Stimulated activated CD4-positive, alpha-beta T cell treated with anti-CD3 and anti-CD28 coated beads, Interleukin-1b, Interleukin-23, amount 100 ng/mL, for 1 hour (primary cell): ENCODE measurements at places on chromosomes 11 and 22.

DNA sequence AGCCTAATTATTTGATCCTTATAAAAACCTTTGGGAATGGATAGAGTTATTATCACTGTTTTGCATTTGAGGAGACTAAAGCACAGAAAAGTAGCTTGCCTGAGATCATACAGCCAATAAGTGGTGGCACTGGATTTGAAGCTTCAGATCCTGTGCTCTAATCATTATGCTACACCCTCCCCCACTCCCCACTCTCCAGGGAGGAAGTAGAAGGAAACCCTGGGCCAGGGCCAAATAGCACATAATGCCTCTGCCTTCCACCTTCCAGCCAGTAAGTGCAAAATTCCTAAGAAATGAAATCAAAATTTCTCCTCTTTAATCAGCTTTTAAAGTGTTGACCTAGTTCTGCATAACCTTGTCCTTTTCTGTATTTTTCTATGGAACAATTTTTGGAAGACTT lies 61.6 kb downstream of the SIK2 start:
- DNase-seq = no peak

- DNase-seq = no peak
Measured at GRCh38 chr11:6258141-6258540, 1.5 kb upstream of the CCKBR start.

GRCh38 chr11:36146437-36146836 lies 142.8 kb downstream of the COMMD9 start:
- no peak for DNase-seq

GRCh38 chr11:109071712-109072524 lies 350.1 kb upstream of the C11orf87 start:
- no peak for DNase-seq

DNA sequence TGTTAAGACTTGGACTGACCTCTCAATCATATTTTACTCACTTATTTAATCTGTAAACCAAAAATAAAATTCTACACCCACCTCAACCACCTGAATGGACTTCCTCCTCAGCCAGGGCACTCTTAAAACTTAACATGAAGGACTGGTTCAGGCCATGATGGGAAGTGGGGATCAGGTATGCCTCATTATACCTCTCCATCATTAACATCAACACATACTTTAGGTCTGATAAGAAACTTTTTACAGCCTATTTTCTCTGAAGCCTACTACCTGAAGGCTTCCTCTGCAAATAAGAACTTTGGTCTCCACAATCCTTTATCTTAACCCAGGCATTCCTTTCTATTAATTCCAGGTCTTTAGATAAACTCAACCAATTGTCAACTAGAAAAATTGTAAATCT lies 390.0 kb downstream of the AASDHPPT start:
- DNase-seq = no peak

DNA sequence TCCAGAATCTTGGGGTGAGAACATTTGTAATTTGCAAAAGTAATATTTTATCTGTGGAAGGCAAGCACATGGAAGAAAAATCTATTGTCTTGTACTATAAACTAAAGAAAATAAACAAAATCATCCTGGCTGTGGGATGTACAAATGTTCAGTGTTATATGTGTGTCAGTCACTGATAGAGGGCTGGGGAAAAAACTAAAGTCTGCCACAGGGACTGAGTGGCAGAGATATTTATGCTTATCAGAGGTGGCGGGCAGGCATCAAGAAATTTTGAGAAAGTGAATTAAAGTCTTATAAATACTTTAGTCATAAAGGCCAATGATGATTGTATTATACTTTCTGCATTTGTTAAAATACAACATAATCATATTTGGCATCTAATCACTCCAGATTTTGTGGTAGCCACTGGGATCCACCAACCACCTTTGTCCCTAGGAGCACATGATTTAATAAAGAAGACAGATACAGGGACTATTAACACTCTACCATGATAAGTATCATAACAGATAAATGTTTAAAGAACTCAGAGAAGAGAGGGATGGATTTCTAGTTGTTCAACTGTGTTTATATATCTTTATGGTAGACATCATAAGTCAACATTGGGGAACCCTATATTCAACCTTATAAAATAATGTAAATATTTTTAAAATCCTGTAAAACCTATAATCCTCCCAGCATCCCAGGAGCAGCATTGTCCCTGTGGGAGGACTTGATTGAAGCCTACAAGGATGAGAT lies 2.6 kb upstream of the ENDOD1 start:
- no peak for DNase-seq

GRCh38 chr22:45673482-45674175 lies 2.0 kb downstream of the ATXN10 start:
- DNase-seq = no peak

DNA sequence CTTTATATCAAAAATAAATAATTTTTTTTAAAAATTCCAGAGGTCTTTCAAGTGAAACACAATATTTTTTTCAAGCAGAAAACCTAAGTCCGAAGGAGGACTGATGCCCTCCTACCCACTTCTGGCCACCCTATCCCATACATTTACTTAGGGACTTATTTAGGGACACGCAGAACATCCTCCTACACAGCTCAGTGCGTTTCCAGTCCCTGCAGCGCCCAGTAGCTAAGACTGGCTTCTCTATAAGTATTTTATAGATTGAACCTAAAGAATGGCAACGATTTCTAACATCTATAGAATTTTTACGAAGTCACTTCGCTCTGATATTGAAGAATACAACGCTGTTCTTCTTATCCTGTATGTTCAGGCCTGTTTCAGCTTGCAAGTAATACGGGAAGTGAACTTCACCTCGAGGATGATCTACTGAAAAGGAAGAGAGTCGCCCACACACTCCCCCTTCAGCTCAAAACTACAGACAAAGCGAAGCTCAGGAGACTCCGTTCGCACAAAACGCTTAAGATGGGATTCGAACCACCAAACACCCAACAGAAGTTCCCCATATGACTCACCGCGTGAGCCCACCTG lies 328 bp downstream of the CHEK2 start:
- DNase-seq = no peak

- DNase-seq = no peak
Measured at GRCh38 chr11:1765871-1766718, 2.4 kb upstream of the CTSD start.

DNA sequence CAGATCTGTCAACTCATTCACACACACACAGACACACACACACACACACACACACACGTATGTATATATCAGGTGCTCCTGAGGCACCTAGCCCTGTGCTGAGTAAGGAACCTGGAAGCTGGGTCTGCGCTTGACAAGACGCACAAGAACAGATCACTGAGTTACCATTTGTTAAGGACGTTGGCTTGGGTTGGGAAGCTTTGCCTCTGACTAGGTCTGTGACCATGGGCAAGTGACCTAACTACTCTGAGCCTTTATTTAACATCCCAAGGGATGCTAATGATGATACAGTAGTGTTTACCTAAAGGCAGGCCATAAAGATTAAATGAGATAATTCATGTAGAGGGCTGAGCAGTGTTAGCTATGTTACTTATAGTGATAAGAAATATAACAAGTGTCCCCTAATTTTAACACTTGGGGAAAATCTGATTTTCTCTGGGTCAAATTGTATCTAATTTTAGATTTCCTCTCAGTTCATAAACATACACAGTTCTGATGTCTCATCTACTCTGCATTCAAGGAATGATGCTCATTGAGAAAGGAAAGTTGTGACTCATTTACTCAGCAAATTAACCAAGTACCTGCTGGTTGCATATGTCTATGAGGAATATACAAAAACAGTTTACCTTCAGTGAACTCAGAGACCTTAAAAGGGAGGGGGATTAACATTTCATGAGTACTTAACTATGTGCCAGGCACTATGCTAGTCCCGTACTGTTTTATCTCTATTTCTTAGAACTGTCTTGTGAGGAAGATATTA lies 13.6 kb downstream of the RNF185 start:
- DNase-seq = no peak

DNA sequence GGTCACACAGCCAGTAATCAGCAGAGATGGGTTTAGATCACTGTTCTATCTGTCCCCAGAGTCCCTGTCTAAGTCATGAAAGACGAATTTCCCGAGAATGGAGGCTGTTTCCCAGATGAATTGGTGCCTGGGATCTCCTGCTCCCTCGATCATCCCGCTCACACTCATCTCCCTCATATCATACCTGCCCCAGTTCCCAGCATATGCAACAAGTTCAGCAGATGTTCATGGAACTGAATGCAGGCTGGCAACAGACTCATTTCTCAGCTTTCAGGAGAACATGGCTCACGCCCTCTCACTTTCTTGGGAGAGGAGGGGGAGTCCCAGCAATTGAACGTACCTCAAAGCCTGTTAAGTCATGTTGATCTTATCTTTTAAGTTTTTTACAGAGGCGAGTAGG lies 22.1 kb downstream of the CD6 start:
- DNase-seq = no peak

DNA sequence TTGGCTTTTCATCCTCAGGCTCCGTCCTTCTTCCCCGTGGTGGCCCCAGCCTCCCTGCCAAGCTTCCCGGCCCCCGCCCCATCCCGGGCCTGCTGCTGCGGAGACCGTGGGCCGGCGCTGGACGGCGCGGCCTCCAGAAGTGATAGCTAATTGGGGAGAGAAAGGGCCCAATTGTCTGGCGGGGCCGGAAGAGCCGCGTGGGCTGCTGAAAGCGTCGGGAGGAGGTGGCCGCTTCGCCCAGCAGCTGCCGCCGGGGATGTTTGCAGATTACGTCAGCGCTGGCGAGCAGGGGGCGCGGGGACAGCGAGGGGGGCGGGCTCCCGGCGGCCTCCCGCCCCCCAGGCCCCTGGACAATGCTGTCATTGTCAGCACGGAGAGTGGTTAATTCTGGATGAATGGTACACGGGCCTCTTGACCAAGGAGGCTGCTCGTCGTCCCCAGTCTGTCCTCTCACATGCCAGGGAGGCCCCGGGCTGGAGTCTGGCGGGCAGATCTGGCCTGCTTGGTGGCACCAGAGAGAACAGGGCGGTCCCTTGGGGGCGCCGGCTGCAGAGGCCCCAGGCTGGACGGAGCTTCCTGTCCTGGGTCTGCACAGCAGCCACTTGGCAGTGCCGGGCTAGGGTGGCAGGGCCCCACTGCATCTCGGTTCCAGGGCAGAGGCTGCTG lies 1.6 kb downstream of the SMIM38 start:
- DNase-seq = no peak

DNA sequence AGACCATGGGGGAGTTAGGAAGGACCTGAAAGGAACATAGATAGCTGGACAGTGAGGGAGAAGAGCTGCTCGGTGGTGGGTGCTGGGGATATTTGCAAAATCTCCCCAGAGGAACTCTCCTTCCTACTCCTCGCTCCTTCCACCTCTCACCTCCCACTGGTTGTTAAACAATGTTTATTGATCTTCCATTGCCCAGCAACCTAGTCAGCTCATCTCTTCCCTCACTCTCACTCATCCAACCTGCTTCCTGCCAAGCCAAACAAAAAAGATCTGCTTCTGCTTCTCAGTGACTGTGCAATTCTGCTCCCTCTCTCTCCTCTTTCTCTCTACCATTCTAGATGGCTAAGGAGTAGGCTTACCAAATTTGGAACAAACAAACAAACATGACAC lies 115.0 kb downstream of the SLC1A2 start:
- DNase-seq = no peak

GRCh38 chr22:35664955-35665587 lies 16.8 kb downstream of the APOL6 start:
- DNase-seq = no peak

DNA sequence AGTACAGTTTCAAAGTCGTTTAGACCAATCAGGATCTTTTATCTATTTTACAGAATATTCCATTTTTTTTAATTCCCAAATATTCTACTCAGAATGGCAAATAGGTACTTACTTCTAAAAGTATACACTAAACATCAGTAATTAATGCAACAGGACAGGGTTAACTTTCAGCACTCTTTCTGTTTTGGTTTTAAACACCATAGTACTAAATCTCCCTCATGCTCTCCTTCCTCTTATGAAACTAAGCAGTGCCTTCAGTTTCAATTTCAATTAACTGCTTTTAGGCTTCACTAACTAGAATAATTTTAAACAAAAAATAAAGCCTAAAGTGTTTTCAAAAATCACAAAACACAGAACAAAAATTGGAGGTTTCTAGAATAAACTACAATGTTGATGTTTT lies 57.9 kb downstream of the NOX4 start:
- DNase-seq = no peak

GRCh38 chr22:20131859-20132685 lies 468 bp downstream of the ZDHHC8 start:
- DNase-seq = no peak

DNA sequence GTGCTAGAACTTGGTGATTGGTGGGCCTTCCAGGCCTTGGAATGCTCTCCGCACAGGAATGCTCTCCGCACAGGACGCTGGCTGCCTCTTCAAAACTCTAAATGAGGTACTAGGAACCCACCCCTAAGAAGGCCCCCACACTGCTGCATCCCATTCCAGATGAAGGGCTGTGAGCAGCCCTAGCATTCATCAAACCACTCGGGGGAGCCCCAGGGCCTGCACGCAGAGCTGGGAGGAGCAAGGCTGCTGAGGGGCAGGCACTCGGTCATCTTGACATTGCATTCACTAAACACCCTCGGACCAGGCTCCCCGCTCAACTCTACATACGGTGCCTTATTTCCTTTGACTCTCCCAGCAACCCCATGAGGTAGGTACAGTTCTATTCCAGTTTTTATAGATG lies 49.2 kb upstream of the EMID1 start:
- DNase-seq = no peak

DNA sequence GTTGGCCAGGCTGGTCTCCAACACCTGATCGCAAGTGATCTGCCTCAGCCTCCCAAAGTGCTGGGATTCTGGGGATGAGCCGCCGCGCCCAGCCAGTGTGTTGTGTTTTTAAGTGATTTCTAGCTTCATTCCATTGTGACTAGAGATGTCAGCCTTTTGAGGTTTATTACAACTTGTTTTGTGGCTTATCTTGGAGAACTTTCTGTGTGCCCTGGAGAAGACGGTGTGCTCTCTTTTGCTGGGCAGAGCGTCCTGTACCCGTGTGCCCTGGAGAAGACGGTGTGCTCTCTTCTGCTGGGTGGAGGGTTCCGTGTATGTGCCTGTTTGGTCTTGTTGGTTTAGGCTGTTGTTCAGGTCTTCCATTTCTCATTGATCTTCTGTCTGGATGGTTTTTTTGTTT lies 12.5 kb downstream of the SELENOO start:
- DNase-seq = no peak

- no peak for DNase-seq
Measured at GRCh38 chr22:20940904-20941385, 23.7 kb downstream of the CRKL start.

GRCh38 chr11:69630017-69630416 lies 10.9 kb upstream of the CCND1 start:
- no peak for DNase-seq

DNA sequence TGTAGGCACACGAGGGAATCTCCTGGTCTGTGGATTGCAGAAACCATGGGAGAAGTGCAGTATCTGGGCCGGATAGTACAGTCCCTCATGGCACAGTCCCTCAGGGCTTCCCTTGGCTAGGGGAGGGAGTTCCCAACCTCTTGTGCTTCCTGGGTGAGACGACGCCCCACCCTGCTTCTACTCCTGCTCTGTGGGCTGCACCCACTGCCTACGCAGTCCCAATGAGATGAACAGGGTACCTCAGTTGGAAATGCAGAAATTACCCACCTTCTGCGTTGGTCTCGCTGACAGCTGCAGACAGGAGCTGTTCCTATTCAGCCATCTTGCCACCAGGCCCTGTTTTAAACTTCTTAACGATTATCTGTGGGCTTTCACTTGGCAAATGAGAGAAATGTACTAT lies 157.2 kb upstream of the CARD18 start:
- DNase-seq = no peak
